Foreskin fibroblast (primary cell): ENCODE measurements at places on chromosomes 2 and 18.

DNA sequence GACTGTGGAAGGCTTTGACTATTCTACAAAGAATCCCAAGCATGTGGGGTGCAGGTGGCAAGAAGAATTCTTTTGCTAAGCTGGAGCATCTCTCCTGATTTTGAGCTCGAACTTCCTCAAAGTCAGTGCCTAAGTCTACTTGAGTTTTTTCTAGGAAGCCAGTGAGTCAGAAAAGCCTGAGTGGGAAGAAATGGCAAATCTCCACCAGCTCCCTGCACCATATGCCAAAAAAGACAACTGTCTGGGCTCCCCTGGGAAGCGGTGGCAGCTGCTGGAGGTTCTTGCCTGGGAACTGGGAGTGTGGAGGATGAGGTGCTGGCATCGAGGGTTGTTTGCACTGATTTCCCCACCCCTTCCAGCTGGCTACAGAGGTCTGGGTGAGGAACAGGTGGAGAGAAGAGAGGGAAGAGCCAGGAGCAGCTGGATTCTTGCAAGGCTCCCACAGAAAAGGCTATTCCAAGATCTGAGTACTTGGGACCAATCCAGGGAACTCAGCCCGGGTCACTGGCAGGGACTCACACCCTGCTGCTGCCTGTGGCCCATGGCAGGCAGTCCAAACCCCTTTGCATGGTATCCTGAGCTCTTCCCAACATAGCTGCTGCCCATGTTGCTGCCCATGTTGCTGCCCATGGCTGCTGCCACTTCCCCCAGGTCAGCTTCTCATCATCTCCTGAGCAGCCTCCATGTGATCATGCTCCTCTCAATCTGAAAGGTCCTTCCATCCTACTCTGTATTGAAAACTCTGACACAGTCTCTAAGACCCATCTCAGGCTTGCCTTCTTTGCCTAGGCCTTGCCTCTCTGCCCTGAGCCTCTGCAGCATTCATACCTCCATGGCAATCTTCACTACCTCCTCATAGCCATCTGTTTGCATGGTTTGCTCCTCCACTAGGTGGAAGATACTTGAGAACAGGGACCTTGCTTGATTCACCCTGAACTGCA, 128.3 kb upstream of the SPATS2L start:
- DNase-seq = peak; percentile 68

GRCh38 chr2:127321303-127321702, 27.4 kb upstream of the ERCC3 start:
- DNase-seq = no peak

DNA sequence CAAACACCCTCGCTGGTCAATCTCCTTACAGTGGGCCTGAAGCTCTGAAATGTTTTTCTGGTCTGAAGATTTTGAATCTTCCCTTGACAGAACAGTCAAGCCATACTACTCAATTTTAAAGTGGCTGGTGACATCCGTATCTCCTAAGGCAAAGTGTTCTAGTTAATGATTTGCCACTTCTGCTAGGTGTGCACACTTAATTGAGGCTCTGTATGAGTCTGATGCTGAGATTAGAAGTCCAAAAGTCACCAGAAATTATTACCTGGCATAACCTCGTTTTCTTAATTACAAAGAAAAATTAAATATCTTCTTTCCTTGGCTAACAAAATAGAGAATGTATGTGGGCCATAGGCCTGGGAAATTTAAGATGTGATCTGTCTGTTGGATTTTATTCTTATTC, 104.1 kb downstream of the DPP10 start:
- no peak for DNase-seq

- DNase-seq = no peak
Observed at GRCh38 chr18:24731981-24732380, 271.5 kb downstream of the HRH4 start.

GRCh38 chr2:43450617-43451016, 145.2 kb downstream of the THADA start:
- no peak for DNase-seq

- no peak for DNase-seq
Observed at GRCh38 chr2:65437392-65438135, 5.2 kb upstream of the SPRED2 start.

- peak; percentile 81 for DNase-seq
Observed at GRCh38 chr2:105329561-105330495, at the start of gene TGFBRAP1. TSS of gene TGFBRAP1 (minus strand) at chr2:105329735. CDS start at chr2:105308301, 21,434 bp downstream.

- DNase-seq = no peak
Observed at GRCh38 chr2:186068139-186068801, 329.7 kb downstream of the FSIP2 start.

GRCh38 chr2:229342376-229342775, 71.3 kb upstream of the PID1 start:
- DNase-seq = no peak
